ENCODE measurements at places on chromosomes 7 and 10.
A peak's percentile ranks its signal among the peaks of the same experiment; 100 is the strongest.

- no peak for DNase-seq
Measured at GRCh38 chr7:24966802-24967201, 13.2 kb downstream of the OSBPL3 start.

- peak; percentile 22 for DNase-seq
Measured at GRCh38 chr7:26857506-26858240, 6.7 kb downstream of the SKAP2 start.

GRCh38 chr10:118840071-118840775, 85.5 kb upstream of the CACUL1 start:
- DNase-seq = no peak

DNA sequence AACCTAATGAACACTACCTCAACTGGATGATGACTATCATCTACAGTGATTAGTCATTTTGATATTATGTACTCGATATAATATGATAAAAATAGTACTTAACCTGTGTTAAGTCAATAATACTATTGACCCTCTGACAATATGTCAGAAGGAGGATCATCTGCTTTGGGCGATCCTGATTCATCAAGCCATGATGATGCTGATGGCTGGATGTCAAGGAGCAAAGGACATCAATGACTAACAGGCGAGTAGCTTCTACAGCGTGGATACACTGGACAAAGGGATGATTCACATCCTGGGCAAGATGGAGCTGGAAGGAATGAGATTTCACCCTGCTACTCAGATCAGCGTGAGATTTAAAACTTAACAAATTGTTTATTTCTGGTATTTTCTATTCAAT, 94.4 kb upstream of the SKAP2 start:
- peak; percentile 0 for DNase-seq

- no peak for DNase-seq
Measured at GRCh38 chr7:24417526-24418120, 133.6 kb downstream of the NPY start.

DNA sequence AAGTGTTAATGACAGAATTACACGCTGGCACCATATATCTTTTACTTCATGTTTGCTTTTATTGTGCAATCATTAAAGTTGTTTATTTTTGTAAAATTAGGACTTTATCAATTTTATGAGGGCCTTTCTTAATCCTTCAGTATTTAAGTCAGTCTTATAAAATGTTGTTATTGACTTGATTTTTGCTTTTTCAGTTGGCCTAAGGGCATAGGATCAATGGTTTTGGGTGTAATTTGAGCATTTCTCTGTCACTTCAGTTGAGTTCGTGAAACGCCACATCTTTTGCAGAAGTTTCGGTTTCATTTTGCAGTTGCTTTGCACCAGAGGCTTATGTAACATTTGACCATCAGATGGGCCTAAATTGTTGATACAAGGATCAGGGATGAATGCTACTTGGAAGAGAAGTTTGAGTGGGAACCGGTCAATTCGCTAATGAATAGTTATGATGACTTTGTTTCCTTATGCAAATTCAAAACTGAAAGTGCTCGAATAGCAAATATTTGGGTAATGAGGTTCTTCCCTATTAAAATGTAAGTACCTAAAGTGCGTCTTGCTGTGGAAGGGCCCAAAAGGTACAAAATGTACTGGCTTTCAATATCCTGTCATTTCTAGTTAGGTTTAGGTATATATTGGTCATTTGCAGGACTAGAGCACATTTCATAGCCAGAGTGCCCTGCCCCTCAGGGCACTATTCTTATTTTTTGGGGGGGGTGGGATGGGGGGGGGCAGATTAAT, 340.9 kb downstream of the LRMDA start:
- DNase-seq = no peak

DNA sequence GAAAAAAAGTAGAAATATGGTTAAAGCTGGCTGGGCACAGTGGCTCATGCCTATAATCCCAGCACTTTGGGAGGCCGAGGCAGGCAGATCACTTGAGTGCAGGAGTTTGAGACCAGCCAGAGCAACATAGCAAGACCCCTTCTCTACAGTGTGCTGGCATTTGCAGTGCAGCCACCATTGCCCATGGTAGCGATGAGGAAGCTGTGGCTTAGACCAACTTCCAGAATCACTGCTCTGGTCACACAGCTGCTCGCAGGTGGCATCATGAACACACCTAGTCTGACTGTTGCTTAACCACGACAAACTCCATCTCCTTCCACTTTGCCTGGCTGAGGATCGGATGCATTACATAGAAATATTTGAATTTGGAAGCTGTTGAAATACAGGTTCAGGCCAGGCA, 137.1 kb downstream of the CUX1 start:
- no peak for DNase-seq

DNA sequence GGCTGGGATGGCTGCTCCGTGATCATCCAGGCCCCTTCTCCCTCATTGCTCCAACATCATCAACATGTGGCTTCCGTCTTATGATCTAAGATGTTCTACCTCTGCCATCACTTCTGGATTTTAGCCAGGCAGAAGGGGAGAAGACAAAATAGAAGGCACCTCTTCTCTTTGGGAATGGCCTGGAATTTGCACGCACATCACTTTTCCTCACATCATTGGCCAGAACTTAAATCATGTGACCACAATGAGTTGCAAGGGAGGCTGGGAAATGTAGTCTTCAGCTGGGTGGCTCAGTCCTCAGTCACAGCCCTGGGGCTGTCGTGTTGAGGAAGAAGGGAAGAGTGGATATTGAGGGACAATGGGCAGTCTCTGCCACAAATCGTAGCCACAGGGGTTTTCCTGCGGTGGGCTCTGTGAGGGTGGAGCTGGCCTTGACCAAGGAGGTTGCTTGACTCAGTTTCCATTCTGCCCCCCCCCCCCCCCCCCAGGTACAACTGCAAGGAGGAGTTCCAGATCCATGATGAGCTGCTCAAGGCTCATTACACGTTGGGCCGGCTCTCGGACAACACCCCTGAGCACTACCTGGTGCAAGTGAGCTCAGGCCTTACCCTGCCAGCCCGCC, 50.3 kb downstream of the PALD1 start:
- DNase-seq = peak; percentile 72

GRCh38 chr7:44188480-44189225, 586 bp downstream of the GCK start:
- DNase-seq = no peak

GRCh38 chr10:121243609-121244241, 354.5 kb downstream of the FGFR2 start:
- peak; percentile 30 for DNase-seq

DNA sequence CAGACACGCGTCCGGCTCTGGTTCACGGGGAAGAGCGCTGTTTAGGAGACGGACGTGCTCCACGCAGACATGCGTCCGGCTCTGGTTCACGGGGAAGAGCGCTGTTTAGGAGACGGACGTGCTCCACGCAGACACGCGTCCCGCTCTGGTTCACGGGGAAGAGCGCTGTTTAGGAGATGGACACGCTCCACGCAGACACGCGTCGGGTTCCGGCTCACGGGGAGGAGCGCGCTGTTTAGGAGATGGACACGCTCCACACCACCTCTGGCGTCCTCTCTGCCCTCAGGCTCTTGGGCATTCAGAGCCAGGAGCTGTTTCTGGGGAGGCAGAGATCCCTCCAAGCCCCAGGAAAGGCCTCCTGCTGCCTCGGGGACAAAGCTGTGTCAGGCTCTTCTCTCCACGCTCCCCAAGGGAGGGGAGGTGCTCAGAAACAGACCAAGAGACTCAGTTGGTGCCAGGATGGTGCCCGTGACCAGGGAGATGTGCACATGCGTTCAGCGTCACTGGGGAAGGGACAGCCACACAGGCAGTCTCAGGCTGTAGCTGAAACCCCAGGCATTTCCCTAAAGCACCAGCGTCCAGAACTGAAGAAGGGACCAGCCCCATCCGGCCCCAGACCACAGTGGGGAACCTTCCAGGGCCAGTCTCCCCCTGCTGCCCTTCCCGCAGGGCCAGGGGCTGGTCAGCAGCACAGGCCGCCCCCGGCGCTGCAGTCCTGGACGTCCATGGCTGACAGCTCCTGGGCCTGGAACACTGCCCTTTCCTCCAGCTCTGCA, 175.6 kb downstream of the ELFN1 start:
- DNase-seq = no peak

GRCh38 chr10:112912410-112912928, 37.6 kb upstream of the TCF7L2 start:
- DNase-seq = no peak
